Osteocyte (in vitro differentiated cells): ENCODE measurements at places on chromosomes 3 and 15. TPM values are rescaled to one million over a fixed set of nuclear protein-coding genes. Genes with fewer than 3 reads are reported as not detected.
A peak's percentile ranks its signal among the peaks of the same experiment; 100 is the strongest.

DNA sequence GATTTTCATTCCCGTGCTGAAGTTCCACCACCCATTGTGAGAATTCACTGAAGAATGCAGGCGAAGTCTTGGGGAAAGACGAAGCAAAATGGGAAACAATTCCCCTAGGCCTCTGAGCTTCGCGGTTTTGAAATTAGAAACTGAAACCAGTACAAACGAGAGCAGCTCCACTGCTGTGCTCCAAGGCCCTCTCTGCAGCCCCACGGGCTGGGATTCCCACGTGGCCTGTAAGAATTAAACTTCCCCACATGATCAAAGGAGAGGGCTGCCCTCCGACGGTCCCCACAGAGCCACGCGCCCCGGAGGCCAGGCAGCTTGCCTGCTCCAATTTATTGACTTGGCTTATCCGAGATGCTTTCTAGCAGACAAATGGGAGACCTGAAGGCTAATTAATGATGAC is 144.0 kb downstream of the GREM1 start:
- peak; percentile 90 for DNase-seq

ANKRD63 gene
- 0.30 and 0.42 TPM in 2 replicates for total RNA-seq

- DNase-seq, result no peak
Measured at GRCh38 chr3:37450561-37450960, 276.2 kb upstream of the LRRFIP2 start.

DNA sequence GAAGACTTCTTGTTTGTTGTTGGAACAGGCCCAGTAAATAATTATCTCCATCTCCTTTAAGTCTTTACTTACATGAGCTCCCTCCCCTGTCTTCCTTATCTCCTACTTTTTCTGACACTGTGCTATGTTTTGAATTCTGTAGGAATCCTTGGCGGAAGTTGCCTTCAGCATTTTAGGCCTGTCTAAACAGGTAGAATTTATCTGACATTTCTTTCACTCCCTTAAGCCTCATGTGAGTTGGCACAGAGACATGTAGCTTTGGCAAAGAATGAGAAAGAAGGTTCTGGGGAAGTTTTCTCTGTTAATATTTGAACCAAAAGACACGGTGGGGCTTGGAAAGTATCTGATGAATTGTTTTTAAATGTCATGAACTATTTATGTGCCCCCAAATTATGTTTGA is 8.1 kb downstream of the MCTP2 start:
- DNase-seq, result no peak

GRCh38 chr3:71397046-71397445 is 186.5 kb downstream of the FOXP1 start:
- DNase-seq, result no peak

DNA sequence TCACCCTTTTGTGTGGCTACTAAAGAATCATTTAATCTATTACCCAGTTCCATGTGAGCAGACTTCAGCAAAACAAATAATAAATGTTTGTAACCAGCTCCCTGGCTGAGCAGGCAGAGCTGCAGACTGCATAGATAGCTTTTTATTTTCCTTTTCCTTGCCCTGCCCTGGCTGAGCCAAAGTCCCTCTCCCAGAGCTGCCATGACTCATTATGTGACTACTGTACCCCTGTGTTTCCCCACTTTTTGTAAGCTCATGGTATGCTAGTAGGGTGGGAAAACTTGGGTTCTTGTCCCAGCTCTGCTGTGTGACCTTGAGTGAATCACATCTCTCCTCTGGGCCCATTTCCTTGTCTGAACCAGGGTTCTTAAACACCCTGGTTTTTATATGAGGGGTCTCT is 127.5 kb downstream of the CLSTN2 start:
- no peak for DNase-seq

- no peak for DNase-seq
Measured at GRCh38 chr3:39415983-39416382, 9.5 kb downstream of the RPSA start.

FANCD2OS gene
- not detected in 2 replicates for total RNA-seq

- DNase-seq, result no peak
Measured at GRCh38 chr3:20480786-20481365, 294.9 kb upstream of the SGO1 start.

DNA sequence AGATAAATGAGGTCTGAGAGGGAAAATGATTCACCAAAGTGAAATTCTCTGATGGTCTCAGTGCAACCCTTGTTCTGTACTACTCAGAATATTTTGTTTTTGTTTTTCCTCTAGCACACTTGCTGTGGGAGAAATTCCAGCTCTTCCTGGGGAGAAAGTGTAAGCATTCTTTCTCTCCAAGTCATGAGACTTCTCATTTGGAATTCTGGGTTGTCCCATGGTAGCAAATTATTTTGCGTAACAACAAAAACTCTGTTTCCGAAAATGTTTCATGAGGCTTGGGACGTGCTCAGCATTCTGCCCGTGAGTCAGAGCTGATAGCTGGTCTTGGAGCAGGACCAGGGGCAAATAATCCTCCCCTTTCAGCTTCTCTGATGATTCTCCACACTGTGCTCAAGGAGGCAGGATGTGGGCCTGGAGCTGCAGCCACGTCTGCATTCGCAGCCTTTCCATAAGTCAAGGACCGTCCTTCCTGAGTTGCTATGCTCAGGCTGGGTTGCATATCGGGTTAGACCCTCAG is 70.3 kb downstream of the SENP2 start:
- DNase-seq, result peak; percentile 74

GRCh38 chr3:158443632-158444031 is 127.4 kb upstream of the MLF1 start:
- no peak for DNase-seq

IGDCC3 gene
- 0.16 and 0.48 TPM in 2 replicates for total RNA-seq

DNA sequence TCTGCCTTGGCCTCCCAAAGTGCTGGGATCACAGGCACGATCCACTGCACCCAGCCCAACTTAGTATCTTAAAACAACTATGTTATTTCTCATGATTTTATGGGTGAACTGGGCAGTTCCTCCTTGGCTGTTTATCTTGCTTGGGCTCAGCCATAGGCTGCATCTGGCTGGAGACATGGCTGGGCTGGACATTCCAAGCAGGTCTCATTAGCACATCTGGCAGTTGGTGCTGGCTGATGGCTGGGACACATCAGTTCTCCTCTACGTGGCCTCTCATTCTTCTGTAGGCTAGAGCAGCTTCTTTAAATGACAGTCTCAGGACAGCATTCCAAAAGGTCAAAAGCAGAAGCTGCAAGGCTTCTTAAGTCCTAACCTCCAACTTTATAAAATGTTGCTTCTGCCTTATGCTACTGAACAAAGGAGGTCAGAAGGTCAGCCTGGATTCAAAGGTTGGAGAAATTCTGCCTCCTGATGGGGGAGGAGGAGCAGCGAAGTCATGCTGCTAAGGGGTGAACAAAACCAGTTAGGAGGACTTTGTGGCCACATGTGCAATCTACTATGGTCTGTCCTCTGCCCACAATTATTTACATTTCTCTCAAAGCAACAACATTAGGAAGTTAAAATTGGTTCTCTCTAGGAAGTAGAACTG is 144.0 kb downstream of the AQP9 start:
- no peak for DNase-seq
